Nucleus accumbens (tissue), 56 donors: ENCODE measurements at places on chromosomes 1 and 21.

GRCh38 chr1:43743206-43743605 lies 35.9 kb downstream of the ST3GAL3 start:
- DNase-seq: no peak

DNA sequence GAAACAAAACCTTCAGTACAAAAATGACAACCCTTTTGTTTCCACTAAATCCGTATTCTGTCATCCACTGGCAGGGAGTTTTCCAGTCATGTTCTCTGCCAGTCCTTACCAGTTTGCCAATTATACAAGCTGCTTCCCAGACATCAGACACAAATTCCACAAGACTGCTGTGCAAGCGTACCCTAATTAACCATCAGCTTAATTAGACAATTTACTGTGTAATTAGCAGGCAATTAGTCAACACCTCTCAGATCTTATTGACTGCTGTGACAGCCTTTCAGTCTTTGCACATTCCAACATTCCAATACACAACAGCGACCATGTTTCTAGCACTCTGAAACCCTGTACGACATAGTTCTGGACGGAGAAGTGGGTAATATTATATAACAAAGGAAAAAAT lies 420.1 kb downstream of the DPYD start:
- no peak for DNase-seq

DNA sequence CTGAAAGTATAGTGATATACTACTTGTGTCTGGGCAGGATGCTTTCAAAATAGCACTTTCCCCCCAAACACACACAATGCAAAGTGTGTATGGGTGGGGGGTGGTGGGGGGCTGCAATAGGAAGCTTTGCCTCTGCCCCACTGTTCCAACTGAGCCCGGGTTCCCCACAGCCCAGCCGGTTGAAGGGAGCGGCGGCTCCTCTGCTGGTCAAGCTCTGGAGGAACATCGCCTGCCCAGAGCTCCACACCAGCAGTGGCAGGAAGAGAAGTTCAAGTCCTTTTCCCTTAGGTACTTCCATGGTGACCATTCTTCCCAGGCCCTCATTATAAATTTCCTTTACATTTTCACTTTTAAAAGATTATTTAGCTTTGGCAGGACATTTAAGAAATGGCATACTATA lies 74.9 kb downstream of the CAPZB start:
- DNase-seq: no peak

DNA sequence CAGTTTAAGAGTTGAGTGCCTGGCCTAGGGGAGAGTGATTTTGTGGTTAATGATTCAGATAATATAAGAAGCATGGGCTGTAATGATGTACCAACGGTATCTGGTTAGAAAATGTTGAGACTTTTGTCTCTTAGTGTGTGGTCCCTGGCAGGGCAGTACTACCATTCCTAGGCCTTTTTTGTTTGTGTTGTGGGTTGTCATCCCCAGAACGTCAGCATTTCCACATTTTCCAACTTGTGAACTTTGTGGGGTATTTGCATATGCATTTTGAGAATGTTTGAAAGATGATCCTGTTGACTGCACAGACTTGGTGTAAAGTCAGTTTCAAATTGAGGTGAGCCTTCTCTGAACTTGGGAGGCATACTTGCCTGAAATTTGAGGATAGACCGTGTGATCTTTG lies 11.4 kb downstream of the NEK7 start:
- DNase-seq: no peak

DNA sequence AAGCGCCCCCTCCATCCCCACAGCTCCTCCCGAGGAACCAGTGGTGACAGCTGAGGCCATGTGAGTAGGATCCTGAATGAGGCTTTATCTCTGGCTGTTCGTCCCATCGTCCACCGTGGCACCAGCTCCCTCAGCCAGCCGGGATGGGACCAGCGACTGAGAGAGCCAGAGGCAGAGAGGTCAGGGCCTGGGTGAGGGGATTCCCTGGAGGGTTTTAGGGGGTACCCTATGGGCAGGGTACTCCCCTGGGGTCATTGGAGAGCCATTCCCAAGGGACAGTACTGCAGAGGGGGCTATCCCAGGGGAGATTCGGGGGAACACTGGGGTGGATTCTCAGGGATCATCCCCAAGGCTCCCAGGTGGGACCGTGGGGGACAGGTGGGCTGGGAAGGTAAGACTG lies 2.4 kb downstream of the TMEM125 start:
- peak; percentile 80 for DNase-seq

- no peak for DNase-seq
Measured at GRCh38 chr1:164659621-164660411, 100.8 kb downstream of the PBX1 start.

DNA sequence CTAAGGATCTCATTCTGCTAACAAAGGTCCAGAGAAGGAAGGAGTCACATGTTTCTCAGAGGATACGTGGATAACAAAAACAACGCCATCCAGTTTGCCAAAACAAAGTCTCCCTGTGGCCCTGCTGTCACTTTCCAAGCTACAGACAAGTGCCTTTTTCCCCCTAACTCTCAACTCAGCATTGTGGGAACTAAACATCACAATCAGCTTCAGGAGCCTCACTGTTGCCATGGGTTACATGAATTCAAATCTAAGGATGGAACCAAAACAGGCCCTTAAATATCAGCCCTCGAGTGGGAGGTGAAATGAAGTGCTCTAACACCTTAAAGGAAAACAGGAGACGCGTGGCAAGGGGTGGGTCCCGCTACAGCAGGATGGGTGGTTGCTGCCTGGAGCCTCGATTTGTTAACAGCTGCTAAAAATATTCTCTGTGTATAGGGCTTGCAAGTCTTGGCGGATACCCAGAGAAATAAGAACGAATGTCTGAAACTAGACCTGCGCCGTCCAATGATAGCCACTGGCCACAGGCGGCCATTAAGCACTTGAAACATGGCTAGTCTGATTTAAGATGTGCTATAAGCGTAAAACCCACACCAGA lies 66.4 kb upstream of the SOD1 start:
- DNase-seq: no peak

DNA sequence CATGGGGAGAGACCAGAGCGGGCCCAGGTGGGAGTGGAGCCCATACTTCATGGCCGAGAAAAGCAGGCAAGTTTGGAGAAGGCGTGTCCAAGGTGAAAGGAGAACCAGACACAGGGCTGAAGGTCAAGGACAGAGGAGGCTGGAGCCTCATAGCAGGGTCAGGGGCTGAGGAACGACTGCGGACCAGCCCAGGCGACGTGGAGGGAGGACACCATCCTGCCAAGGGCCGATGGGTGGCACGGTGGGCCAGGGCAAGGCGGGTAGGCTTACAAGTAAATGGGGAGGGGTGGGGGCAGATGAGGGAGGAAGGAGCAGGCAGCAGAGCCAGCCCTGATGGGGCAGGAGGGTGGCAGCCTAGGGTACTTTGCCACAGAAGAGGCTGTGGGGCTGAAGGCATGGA lies 18.2 kb upstream of the GPR153 start:
- DNase-seq: no peak

DNA sequence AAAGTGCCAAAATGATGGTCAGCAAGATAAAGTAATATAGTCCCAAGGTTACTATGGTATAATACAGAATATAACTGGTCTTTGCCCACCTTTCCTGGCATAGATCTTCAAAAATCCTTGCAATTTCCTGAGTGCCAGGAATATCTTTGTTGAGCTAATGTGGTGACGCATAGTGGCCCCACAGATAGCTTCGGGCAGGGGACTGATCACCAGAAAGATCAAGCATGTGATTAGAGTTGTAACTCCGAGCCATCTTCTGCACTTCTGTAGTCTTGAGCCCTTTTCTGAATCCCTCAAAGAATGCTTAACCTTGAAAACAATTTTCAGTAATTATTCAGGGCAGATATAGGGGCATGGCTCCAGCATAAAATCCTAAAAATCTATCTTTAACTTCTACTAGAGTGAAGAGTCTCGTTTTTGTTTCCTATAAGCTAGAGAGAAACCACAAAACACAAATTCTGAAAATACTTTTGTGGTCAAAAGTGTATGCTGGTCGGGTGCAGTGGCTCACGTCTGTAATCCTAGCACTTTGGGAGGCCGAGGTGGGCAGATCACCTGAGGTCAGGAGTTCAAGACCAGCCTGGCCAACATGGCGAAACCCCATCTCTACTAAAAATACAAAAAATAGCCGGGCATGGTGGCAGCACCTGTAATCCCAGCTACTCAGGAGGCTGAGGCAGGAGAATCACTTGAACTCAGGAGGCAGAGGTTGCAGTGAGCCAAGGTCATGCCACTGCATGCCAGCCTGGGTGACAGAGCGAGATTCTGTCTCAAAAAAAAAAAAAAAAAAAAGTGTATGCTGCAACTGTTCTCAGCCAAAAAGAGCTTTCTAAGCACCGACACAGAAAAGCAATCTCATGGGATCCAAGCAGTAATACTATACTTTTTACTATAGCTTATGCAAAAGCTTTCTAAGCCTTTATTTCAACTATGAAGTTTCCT lies 62.8 kb downstream of the NVL start:
- DNase-seq: no peak

- no peak for DNase-seq
Measured at GRCh38 chr1:92749024-92749634, 35.8 kb downstream of the EVI5 start.

GRCh38 chr1:107535091-107535490 lies 394.3 kb downstream of the NTNG1 start:
- DNase-seq: no peak

- no peak for DNase-seq
Measured at GRCh38 chr21:24171736-24172135, 1435.5 kb downstream of the MRPL39 start.

- no peak for DNase-seq
Measured at GRCh38 chr1:87673309-87673708, 344.6 kb downstream of the LMO4 start.

- no peak for DNase-seq
Measured at GRCh38 chr1:2049225-2049717, 940 bp upstream of the PRKCZ start.

DNA sequence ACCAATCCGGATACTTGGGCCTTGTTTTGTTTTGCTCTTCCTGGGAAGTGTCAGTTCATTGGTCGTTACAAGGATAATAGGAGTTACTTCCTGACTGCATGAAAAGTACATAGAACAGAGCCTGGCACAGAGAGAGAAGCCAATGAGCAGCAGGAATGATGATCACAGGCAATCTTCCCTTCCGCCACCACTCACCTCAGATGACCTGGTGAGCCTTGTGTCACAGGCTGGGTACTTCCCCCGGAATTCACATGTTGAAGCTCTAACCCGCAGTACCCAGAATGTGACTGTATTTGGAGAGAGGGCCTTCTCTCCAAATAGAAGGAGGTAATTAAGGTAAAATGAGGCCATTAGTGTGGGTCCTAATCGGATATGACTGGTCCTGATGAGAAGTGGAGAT lies 18.8 kb upstream of the GPR137B start:
- DNase-seq: no peak

DNA sequence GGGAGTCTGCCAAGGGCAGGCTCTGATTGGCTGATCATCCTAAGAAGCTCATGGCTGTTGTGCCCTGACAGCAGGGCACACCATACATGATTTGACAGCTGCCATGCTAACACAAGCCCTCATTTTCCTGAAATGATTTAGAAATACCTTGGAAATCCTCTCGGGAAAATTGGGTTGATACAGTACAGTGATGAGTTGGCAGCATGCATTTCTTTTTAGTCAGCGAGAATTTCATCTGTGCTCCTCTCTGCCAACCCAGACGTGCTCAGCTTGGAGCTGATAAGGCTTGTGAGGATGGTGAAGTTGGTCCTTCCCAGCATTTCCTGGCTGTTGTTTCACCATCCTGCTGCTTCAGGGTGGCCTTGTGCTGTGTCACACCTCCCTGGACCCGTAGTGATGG lies 22.6 kb upstream of the KCNQ4 start:
- no peak for DNase-seq

- no peak for DNase-seq
Measured at GRCh38 chr1:204376919-204377799, 17.4 kb upstream of the PLEKHA6 start.

DNA sequence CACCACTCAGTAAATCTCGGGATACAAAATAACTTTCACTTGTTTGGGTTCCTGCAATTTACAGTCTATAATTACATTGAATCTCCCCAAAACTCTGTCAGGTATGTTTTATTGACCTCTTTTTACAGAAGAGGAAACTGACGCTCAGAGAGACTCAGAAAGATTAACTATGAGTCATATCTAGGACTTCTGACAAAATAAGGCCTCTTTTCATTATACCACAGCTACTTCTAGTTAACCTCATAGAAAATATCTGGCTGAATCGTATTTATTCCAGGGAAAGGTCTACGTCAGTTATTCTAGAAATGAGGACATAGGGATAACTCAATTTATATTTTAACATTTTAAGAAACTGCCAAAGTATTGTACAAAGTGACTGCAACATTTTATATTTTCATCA lies 211.1 kb upstream of the FAM78B start:
- DNase-seq: no peak

GRCh38 chr1:33049371-33049770 lies 12.7 kb upstream of the AK2 start:
- DNase-seq: no peak

DNA sequence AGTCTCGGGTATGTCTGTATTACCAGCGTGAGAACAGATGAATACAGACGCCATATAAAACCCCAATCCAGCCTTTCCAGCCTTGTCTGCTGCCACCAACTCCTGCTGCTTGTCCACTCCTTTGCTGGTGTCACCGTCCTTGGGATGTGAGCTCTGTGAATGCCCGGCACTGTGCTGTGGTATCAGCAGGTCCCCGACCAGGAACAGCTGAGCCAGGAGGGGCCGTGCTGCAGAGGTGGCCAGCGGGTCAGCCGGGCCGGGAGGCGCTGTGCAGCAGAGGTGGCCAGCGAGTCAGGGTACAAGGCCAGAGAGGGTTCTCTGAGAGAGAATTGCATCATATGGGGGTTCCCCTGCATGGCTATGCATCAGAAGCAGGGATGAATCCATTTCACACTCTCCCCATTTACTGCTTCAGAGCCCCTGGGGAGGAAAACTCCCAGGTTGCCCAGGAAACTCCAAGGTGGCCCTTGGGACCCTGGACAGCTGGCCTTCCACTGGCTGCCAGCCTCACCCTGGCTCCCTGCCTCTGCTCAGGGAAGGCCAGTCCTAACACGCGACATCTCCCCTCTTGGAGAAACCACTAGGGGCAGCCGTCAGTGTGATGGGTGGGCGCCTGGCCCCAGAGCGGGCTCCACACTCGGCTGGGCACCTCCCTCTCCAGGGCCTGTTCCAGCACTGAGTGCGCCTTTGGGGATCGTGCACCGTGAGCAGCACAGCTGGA lies 122.4 kb upstream of the COL6A1 start:
- DNase-seq: no peak

DNA sequence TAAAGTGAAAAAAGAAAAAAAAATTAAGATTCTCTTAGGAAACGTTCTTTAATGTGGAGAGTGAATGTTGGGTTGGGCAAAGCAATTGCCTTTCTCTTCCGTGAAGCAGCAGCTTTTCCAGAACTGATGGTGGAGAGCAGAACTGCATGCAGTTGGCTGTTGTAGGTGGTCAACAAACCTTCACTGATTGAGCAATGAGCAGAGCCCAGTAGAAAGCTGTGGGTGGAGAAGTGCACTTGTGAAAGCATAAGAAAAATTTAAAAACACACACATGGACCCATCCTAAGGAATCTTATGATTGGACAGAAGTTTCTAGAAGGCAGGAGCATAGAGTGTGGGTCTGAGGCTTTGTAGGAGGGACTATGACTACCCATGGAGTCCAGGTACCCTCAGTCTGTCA lies 4.5 kb downstream of the PRELP start:
- DNase-seq: no peak

- DNase-seq: no peak
Measured at GRCh38 chr1:208184966-208185654, 59.1 kb downstream of the PLXNA2 start.
